Stimulated activated CD8-positive, alpha-beta memory T cell treated with anti-CD3 and anti-CD28 coated beads, Interleukin-7, amount 100 ng/mL, for 24 hours (primary cell): ENCODE measurements at places on chromosomes 2 and 18.

GRCh38 chr18:47709556-47709955 lies 220.9 kb downstream of the SMAD2 start:
- no peak for DNase-seq

DNA sequence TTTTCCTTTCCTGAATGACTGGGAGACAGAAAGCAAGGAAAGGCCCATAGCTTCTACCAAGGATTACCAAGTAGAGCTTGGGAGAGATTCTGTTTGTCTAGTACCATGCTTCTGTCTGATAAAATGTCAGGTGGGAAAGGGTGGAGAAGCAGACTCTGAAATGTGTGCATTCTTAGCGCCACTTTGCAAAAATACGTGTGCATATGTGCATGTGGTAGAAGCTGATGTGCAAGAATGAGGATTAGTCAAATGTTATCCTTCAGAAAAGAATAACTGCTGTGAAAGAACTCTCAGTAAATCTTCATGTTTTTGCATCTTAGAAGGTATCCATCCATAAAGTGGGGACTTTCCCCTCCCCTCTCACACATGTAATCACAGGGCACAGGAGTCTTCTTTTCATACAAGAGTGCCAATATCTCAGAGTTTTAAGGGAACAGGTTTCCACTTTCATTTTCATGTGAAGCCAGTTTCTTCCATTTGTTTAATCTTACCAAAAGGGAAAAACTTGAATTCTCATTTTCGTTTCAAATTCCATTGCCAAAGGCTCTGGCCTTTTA lies 15.4 kb upstream of the DGKD start:
- no peak for DNase-seq

- DNase-seq = no peak
Observed at GRCh38 chr2:44817256-44817655, 124.2 kb upstream of the SIX3 start.

GRCh38 chr2:85760371-85760770 lies 6.6 kb downstream of the ATOH8 start:
- DNase-seq = no peak

DNA sequence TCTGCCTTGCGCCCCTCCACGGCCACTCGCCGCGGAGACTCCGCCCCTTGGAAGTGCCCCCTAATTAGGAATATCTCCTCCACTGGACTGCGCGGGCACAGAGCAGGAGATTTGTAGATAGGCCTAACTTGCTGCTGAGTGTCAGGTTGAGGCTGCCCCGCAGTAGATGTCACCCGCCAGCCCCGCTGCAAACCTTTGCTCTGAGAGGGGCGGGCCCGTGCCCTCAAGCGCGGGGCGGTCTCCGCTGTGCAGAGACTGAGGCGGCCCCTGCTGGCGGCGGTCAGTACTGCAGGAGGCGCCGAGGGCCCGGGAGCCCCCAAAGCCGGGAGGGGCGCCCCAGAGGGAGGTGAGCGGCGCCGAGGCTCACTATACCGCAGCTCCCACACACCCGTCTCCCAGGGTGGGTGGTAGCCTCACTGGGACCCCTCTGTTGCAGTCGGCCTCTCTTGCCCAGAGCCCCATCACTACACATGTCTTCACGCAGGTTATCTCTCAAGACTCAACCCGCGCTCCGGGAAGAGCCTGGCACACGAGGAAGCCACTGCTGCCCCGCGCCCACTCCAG lies 2.9 kb upstream of the NEURL3 start:
- peak; percentile 86 for DNase-seq

- DNase-seq = no peak
Observed at GRCh38 chr2:144432921-144433320, 87.0 kb downstream of the ZEB2 start.

DNA sequence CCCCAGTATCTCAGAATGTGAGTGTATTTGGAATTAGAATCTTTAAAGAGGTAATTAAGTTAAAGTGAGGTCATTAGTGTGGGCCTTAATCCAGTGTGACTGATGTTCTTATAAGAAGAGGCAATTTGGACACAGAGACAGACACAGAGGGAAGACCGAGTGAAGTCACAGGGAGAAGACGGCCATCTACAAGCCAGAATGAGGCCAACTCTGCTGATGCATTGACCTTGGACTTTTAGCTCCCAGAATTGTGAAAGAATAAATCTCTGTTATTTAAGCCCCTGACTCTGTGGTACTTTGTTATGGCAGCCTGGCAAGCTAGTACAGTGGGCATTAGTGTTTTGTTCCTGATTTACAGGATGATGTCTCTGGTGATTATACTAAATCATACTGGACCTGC lies 64.6 kb downstream of the LTBP1 start:
- no peak for DNase-seq

GRCh38 chr2:226376516-226377180 lies 423.0 kb downstream of the IRS1 start:
- DNase-seq = no peak

DNA sequence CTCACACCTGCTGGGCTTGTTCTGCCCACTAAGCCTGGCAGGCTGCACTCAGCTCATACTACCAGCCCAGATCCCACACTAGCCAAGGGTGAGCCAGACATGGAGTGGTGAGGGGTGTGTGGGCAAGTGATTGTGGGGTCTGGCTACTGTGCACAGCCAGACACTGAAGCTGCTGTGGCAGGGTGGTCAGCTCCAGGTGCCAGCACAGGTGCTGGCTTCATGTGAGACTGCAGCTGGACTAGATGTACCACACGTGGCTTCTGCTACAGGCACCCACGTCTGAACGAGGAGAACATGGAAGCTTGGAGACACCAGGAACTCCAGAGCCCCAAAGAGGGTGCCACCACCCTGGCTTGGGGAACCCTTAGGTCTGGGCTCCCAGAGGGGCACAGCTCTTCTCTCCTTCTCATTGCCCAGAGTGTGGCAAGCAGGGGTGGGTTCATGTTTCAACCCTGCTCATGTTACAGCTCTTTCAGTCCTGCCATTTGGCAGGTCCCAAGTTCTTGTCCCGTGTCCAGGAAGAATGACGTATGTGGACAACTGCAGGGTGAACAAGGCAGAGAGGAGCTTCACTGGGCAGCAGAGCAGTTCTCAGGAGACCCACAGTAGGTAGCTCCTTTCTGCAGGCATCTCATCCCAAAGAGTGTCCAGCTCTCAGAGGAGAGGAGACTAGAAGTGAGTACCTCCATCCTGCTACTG lies 1624.2 kb upstream of the TMEFF2 start:
- no peak for DNase-seq

GRCh38 chr18:62198259-62198658 lies 11.2 kb downstream of the RELCH start:
- DNase-seq = no peak

DNA sequence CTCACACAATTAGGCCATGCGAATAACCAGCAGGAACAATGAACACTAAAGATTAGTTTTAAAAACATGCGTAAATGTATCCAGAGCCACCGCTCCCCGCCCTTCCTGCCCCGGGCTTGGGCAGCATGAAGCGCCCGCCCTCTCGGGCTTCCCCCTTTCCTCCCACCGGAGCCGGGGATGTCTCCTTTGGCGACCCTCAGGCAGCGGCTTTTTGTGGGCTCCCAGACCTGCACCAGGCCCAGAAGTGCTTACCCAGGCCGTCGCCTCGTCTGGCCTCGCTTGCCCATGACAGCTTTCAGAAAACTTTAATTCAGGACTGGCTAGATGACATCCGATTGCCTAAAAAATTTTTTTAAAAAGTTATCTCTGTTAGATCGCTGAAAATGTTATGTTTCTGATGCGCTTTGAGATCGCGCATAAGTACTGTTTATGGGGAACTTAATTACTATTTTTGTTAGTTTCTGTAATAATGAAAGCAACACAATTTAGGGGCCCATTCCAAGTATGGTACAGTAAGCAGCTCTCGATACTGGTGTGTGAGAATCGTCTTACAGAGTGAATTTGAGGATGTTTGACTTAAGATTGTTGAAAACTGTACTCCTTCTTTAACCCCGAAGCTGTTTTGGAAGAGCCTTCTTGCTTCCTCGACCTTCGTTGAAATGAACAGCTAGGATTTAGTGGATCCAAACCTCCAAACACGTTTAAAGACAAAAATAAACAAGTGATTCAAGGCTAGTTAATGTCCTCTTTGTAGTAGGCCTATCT lies 1.1 kb downstream of the MAP3K20 start:
- no peak for DNase-seq

DNA sequence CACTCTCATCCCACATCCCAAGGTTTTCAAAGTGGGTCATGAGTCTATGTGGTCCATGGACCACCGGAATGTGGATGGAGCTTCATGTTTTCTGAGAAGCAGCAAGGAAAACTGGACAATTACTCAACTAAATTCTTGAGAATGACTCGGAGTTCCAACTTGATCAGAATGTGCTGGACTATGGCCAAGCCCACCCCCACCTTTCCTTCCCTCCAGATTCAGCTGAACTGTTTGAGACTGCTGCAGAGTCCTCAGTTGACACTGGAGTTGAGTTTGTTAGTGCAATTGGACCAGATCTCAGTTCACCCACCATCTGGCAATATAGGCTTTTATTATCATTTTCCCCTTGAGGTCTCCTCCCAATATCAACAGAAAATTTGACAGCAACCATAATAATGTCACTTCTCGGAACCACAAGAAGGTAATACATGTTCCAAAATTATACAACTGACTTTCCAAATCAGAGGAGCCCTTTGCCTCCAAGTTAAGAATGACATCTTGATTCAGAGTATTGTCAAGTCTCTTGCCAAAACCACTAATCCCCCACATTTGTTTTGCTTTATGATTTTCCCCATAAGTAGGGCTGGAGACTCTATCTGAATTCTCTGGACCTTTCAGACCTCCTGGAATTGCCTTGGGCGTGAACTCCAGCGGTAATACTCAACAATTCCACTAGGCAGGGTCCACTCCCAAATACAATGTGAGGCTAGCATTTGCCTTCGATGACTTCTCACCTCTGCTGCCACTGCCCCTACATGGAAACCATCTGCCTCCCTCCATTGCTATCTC lies 8.8 kb downstream of the COL4A4 start:
- DNase-seq = no peak

GRCh38 chr18:6950641-6951040 lies 167.0 kb downstream of the LAMA1 start:
- DNase-seq = no peak

GRCh38 chr2:29518010-29518409 lies 402.8 kb downstream of the CLIP4 start:
- DNase-seq = no peak

- no peak for DNase-seq
Observed at GRCh38 chr18:54035927-54036326, 188.5 kb downstream of the MBD2 start.

DNA sequence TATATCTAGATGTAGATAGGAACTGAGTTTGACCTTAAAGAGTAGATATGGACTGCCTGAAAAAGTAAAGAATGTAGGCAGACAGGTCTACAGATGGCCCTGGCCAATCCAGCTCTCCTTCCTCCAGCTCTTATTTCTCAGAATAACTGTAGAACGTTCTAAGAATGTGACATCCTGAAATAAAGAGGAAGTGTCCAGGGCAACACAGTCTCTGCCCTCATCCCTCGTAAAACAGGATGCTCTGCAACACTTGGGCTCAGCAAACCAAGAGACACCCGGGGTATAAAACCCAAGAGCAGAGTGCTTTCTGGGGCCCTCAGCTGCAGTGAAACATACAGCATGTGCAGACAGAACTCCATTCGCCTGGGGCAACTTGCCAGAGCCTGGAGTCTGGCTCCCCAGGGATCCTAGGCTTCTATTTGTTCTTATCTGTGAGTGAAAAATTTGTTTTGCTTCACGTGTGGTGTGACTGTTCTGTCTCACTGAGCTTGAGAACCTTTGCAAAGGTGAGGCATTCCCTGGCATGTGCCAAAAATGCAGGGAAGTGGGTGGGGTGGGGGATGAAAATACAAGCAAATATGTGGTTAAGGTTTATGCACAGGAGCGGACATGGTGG lies 401.0 kb downstream of the SETBP1 start:
- no peak for DNase-seq

DNA sequence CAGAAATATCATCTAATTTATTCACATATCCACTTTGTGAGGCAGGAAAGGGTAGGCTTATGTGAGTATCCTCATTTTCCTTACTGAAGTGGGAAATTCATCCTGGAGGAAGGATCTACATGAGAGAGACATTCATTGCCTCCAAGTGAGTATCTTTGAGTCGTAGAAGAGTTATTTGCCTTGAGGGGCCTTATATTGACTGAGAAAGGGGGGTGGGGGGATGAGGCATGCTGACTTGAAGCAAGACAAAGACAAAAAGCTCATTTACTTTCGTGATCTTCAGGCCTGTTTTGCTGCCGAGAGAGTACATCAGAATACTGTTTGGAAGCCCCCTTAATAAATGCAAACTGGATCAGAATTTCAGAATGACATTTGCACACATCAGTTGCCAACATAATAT lies 17.6 kb upstream of the NEDD4L start:
- no peak for DNase-seq

- DNase-seq = no peak
Observed at GRCh38 chr2:20617081-20617575, 33.8 kb downstream of the HS1BP3 start.

- no peak for DNase-seq
Observed at GRCh38 chr2:128292599-128293425, 25.9 kb downstream of the HS6ST1 start.

- DNase-seq = no peak
Observed at GRCh38 chr2:205366336-205367060, 315.8 kb upstream of the NRP2 start.

- no peak for DNase-seq
Observed at GRCh38 chr2:125185691-125186270, 1160.7 kb downstream of the CNTNAP5 start.

- DNase-seq = no peak
Observed at GRCh38 chr18:77905011-77905410, 655.4 kb downstream of the GALR1 start.

DNA sequence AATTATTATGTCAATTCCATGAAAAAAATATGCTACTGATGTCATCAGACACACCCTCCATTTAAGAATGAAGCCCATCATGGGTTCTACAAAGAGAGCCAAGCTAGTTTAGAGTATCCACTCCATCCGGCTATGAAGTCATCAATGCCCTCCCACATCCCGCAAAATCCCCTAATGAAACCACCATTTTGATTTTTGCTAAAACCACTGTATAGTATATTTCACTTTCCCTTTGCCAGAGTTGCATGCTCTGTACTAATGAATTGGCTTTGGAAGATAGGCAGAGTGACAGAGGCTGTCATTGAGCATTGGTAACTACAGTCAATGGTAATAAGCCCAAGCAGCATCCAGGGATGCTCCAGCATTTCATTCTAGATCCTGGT lies 118.6 kb downstream of the ANKRD44 start:
- no peak for DNase-seq

- no peak for DNase-seq
Observed at GRCh38 chr2:237324837-237325236, 89.1 kb downstream of the COL6A3 start.
